ENCODE measurements at places on chromosomes 7 and 10. TPM values are rescaled to one million over a fixed set of nuclear protein-coding genes. Genes with fewer than 3 reads are reported as not detected.
A peak's percentile ranks its signal among the peaks of the same experiment; 100 is the strongest.

RPEL1 gene
- polyA plus RNA-seq = 0.07 TPM

- no peak overlapping the region for H3K4me3 ChIP-seq
- H3K4me1 ChIP-seq = no peaks in the 10 kb centered on the region
- no peaks in the 10 kb centered on the region for H3K36me3 ChIP-seq
These were observed 12.4 kb upstream of the MTERF1 start for GRCh38 chr7:91892821-91893340.

GRCh38 chr10:30784897-30785605 is 155.5 kb upstream of the LYZL2 start:
- no peaks in the 10 kb centered on the region for H3K36me3 ChIP-seq
- peak overlapping the region; percentile 49 for H3K4me3 ChIP-seq
- H3K4me1 ChIP-seq = peaks cover 22% of the 10 kb centered on the region
- peak overlapping the region; percentile 97 for H3K27ac ChIP-seq
- DNase-seq = peak; percentile 69

DNA sequence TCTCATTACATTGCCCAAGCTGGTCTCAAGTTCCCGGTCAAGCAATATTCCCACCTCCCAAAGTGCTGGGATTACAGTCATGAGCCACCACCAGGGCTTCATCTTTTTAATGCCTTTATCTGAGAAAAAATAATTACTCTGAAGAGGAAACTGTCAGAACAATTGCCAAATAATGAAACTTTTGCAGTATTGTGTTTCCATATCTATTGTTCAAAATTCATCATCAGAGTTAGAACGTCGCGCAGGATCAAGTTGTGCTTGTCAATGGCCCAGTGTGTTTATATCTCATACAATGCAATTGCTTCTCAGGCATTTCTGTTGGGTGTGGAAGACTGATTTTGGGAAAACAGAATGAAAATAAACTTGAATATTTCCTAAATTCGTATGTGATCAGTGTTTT is 143.1 kb downstream of the ARID5B start:
- peaks cover 4% of the 10 kb centered on the region for H3K36me3 ChIP-seq
- peak overlapping the region; percentile 80 for H3K27ac ChIP-seq
- H3K4me1 ChIP-seq = peaks cover 27% of the 10 kb centered on the region
- no peaks in the 10 kb centered on the region for H3K27me3 ChIP-seq
- no peak for DNase-seq

PLXNA4 gene
- 0.01 TPM for polyA plus RNA-seq

PLAC9 gene
- polyA plus RNA-seq = 12.2 TPM

NPY4R gene
- polyA plus RNA-seq = 0.57 TPM

MEOX2 gene
- not detected for polyA plus RNA-seq

All from IMR-90 (cell line).